ENCODE measurements at places on chromosomes 12 and 14. TPM values are rescaled to one million over a fixed set of nuclear protein-coding genes. Genes with fewer than 3 reads are reported as not detected.
A peak's percentile ranks its signal among the peaks of the same experiment; 100 is the strongest.

The CLEC4C gene
- not detected for total RNA-seq

The SYT10 gene
- total RNA-seq, result 0.29 TPM

DNA sequence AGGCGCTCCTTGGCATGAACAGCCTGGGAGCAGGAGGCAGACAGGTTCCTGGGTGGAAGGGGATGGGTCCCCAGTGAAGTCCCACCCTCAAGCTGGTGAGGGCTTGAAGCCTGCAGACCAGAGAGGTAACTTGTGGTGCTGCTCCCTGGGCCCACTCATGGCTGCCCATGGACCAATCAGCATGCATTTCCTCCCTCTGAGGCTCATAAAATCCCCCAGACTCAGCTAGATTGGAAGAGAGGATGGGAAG is 50.2 kb downstream of the A2M start:
- DNase-seq, result no peak

DNA sequence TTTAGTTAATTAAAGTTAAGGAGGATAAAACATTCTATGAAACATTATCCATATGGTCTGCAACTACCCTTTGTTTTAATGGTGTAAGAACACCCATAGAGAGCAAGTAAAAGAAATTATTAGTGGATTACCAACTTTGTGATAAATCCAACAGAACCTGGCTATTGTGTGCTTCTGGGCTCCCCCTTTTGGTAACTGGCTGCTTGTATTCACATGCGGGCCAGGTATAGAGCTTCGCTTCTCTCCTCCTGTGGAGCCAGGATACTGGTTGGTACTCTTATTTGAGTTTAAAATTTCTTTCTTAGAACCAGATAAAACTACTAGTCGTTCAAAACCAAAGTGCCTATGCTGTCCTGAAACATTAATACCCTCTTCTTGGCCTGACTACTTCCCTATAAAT is 81.0 kb downstream of the PTPRR start:
- DNase-seq, result no peak

GRCh38 chr14:104802394-104803184 is 1.7 kb downstream of the ZBTB42 start:
- no peak for DNase-seq

The SPRING1 gene
- 16.0 TPM for total RNA-seq

The ZNF605 gene
- total RNA-seq, result 9.7 TPM

- DNase-seq, result peak; percentile 41
Observed at GRCh38 chr12:45292486-45293195, 76.7 kb downstream of the ANO6 start.

DNA sequence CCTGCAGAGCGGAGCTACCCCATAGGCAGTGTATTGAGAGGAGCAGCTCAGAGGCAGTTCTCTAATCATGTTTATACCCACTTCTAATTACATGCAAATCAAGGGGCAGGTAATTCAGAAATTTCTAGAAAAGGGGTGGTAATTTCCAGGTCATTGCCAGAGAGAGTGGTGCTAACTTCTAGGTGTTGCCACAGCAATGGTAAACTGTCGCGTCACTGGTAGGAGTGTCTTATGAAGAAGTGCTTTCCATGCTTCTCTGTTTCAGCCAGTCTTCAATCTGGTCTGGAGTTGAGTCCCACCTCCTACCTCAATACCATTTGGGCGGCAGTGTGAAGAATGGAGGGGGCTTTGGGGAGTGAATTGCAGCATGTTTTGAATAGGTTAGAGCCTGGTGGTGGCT is 8.5 kb upstream of the AMN1 start:
- no peak for DNase-seq

DNA sequence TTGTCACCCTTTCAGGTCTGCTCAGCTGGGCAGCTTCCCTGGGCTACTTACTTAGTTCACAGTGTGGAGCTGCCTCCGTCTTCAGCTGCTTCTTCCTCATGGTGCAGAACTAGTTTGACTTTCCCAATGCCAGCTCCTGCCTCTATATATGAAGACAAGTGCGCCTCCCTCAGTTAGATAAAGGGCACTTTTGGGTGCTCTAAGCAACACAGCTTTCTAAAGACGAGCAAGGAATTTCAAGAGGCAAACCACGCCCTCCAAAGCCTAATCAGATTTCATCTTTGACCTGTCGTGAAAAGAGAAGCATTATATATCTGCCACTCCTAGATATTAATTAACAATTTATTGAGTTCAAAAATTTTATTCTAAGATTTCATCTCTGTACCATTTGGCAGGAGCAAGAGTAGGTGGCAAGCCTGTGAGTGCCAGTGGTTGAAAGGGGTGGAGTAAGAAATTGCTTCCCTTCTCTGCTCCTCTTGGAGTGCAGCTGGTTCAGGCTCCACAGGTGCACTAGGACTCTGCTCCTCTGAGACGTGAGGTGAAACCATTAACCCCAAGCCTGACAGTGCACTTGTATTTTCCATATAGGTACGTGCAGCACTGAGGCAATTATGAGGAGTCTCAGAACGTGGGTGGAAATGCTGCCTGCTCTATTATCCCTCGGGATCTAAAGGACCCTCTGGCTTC is 2.1 kb upstream of the SLC11A2 start:
- no peak for DNase-seq

- no peak for DNase-seq
Observed at GRCh38 chr14:25588751-25589150, 538.8 kb upstream of the STXBP6 start.

- no peak for DNase-seq
Observed at GRCh38 chr14:36518031-36518585, 1.9 kb downstream of the NKX2-1 start.

- DNase-seq, result no peak
Observed at GRCh38 chr12:9926876-9927275, 5.3 kb downstream of the CLEC2A start.

- no peak for DNase-seq
Observed at GRCh38 chr14:106037380-106037779, 511.0 kb downstream of the TMEM121 start.

- DNase-seq, result no peak
Observed at GRCh38 chr12:76299536-76300296, 48.5 kb downstream of the BBS10 start.

- no peak for DNase-seq
Observed at GRCh38 chr12:98295681-98296080, 219.7 kb upstream of the TMPO start.

The CMTM5 gene
- 0.36 TPM for total RNA-seq

DNA sequence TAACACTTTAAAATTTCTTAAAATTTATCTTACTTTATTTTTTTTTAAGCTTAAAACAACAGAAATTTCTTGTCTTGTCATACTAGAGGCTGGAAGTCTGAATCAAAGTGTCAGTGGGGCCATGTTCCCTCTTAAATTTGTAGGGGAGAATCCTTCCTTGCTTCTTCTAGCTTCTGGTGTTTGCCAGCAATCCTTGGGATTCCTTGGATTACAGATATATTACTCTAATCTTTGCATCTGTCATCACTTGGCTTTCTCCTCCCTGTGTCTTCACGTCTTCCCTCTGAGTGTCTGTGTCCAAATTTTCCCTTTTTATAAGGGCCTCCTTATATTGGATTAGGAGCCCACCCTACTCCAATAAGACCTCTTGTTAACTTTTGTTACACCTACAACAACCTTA is 135.6 kb upstream of the PTPRB start:
- no peak for DNase-seq

The COX8C gene
- total RNA-seq, result not detected

The CLEC9A gene
- not detected for total RNA-seq

GRCh38 chr14:103250874-103251273 is 83.2 kb upstream of the EIF5 start:
- DNase-seq, result no peak

DNA sequence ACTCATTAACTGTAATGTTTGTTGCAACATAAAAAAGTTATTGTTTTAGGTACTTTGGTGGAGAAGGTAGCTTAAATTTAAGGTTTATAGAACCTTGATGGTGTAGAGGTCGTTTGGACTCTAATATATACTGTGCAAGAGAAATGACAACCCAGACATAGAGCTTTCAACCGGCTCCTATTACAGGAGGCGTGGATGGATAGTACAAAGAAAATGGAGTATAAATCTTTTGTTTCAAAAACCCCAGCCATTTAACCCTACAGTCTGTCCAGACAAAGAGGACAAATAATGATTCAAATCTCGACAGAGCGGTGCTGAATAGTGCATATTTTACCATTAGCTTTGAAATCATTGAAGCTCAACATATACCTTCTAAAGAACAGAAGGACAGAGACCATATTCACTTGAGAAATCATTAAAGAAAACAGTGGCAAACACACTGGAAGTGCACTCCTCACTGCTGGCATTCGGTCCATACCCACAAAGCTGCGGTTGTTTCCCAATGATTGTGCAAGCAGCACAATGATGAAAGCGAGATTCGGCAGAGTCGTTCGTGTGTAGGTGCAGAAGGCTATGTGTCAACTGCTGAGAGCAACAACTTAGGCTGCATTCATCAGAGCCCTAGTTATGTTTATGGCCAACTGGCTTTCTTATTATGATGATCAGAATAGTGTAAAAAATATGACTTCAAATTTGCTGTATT is 688.6 kb downstream of the NOVA1 start:
- DNase-seq, result no peak
